Central memory CD8-positive, alpha-beta T cell (primary cell): ENCODE measurements at places on chromosomes 12 and 14.

DNA sequence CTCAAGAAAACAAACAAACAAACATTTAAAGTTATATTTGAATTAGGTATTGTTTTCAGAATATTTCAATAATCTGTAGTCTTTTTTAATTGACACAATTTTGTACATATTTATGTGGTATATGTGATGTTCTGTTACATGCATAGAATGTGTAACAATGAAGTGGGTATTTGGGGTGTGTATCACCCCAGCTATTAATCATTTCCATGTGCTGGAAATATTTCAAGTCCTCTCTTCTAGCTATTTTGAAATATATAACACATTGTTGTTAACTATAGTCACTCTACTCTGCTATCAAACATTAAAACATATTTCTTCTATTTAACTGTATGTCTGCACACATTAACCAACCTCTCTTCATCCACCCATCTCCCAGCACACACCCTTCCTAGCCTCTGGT, 32.0 kb upstream of the SIX1 start:
- no peak for DNase-seq

GRCh38 chr14:70873627-70874026, 33.6 kb upstream of the PCNX1 start:
- no peak for DNase-seq

GRCh38 chr12:120498870-120499515, 3.1 kb downstream of the DYNLL1 start:
- DNase-seq, result no peak

- DNase-seq, result no peak
Observed at GRCh38 chr12:32548691-32549281, 130.3 kb upstream of the DNM1L start.

- no peak for DNase-seq
Observed at GRCh38 chr12:53791735-53792326, 40.1 kb upstream of the CISTR start.

DNA sequence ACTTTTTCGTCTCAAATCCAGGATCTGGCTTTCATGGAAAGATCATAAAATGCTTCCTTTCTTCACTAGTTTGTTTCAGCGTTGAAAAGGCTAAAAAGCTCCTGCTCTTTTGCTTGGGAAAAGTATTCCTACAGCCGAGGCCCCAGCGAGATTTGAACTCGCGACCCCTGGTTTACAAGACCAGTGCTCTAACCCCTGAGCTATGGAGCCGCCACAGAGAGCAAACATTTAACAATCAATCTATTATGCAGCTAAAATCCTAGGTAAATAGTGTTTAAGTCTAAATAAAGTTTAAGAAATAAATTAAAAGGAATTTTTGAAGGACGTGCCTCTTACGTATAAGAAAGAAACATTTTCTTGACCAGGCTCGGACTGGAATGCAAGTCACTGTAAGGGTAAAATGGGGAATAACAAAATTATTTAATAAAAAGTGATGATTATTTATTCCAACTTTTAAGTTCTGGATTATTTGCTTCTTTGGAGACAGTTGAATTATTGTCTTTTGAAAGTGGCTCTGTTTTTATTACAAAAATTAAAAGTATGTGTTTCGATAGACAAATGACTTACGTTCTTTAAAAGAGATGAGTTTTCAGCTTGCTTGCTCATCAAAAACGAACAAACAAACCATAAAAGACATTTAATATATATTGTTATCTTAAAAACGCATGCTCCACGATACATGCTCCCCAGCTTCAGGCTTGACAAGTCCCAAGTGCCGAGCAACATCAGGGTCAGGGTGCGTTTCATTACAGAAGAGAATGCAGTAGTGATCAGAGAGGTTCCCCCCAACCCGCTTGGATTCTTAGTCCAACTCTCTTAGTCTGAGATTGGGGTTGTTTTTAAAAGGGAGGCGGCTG, 10.2 kb downstream of the OR6S1 start:
- DNase-seq, result no peak

- DNase-seq, result no peak
Observed at GRCh38 chr12:19575337-19576243, 136.3 kb downstream of the AEBP2 start.

- DNase-seq, result no peak
Observed at GRCh38 chr12:71626768-71627167, 36.9 kb downstream of the ZFC3H1 start.
